ENCODE measurements at places on chromosomes 13 and 19. TPM values are rescaled to one million over a fixed set of nuclear protein-coding genes. Genes with fewer than 3 reads are reported as not detected.

GRCh38 chr19:30898353-30899103 is 450.7 kb downstream of the TSHZ3 start:
- DNase-seq: no peak

The COX7A1 gene
- 1.6 TPM for total RNA-seq

The C19orf73 gene
- 1.2 TPM for total RNA-seq

The FOXA3 gene
- total RNA-seq: not detected

- DNase-seq: no peak
These were observed 270.6 kb downstream of the DNAJC15 start for GRCh38 chr13:43293986-43294385.

DNA sequence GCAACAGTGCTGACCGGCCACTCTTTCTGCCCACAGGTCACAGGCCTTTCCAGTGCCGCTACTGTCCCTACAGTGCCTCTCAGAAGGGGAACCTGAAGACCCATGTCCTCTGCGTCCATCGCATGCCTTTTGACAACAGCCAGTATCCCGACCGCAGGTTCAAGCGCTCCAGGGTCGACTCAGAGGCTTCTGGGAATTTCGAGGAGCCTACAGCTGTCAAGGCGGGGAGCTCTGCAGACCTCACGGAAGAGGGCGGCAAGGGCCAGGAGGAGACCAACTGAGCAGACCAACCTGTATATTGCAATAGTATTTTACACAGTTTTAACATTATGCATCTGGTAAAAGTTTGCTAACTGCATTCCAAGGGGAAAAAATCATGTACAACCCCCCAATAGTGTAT is 338.5 kb downstream of the ZNF536 start:
- no peak for DNase-seq

The ATP4A gene
- not detected for total RNA-seq

The AP1M2 gene
- 0.41 TPM for total RNA-seq

- peak; percentile 71 for DNase-seq
These were observed at the start of gene TRPM4 for GRCh38 chr19:49157445-49158224. Gene TRPM4 (plus strand): TSS chr19:49157792. CDS start chr19:49157867, 75 bp downstream.

DNA sequence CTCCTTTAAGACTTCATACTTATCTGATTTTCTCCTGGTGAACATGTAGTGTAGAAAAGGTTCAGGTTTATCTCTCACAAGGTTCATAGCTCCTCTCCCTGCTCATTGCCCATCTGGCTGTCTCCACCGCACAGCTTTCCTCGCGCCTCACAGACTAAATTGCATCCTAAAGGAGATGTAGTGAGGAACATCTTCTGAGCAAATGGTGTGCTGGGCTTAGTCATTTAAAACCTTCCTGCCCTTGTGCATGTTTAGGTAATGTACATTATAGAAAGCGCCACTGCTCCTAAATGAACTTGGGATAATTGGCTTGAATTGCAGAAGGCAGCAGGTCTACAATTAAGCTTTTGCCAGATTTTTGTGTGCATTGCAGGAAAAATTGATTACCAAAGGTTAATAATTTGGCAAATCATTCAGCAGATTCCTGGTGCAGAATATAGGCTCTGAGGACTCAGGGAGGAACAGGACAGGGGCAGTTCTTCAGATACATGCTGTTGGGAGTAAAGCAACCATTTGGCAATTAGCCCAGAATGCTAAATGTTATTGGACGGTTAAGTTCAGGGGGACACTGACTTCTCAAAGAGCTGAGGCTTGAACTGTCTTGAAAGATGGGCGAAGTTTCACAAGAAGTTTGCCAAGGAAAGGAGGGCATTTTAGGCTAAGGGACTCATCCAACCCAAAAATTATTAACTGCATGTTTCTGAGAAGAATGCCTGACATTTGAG is 108.4 kb upstream of the CLDN10 start:
- DNase-seq: no peak

DNA sequence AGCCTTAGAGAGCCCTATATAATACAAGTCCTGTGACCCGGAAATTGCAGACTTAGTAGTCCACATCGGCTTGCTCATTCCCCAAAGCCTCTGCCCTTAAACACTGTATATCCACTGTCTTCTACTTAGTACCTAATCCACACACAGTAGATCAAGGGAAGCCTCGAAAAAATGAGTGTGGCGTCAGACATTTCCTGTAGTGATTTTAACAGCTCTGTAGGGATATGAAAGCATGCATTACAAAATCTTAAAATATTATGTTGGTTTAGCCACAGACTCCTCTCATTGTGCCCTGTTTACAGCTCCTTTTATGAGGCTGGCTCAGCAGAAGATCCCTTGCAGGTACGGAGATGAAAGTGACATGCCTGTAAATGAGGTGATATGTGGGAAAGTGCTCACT is 416.3 kb downstream of the LIG4 start:
- DNase-seq: no peak

DNA sequence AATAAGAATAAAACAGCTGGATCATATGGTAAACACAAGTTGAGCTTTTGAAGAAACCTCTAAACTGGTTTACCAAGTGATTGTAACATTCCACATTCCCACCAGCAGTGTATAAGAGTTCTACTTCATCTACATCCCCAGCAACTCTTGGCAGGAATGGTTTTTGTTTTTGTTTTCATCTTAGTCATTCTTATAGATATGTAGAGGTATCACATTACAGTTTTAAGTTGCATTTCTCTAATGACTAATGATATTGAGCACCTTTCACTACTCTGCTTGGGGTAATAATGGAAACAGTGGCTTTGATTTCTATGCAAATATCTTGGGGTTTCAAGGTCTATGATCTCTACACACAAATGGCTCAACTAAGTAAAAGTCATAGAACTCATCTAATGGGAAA is 614.5 kb downstream of the TBC1D4 start:
- no peak for DNase-seq

GRCh38 chr19:32901504-32902161 is 32.1 kb upstream of the SLC7A9 start:
- DNase-seq: no peak

- no peak for DNase-seq
These were observed 1.7 kb downstream of the SLC7A1 start for GRCh38 chr13:29593605-29594297.

GRCh38 chr19:4101496-4101770 is 22.5 kb downstream of the MAP2K2 start:
- DNase-seq: no peak

DNA sequence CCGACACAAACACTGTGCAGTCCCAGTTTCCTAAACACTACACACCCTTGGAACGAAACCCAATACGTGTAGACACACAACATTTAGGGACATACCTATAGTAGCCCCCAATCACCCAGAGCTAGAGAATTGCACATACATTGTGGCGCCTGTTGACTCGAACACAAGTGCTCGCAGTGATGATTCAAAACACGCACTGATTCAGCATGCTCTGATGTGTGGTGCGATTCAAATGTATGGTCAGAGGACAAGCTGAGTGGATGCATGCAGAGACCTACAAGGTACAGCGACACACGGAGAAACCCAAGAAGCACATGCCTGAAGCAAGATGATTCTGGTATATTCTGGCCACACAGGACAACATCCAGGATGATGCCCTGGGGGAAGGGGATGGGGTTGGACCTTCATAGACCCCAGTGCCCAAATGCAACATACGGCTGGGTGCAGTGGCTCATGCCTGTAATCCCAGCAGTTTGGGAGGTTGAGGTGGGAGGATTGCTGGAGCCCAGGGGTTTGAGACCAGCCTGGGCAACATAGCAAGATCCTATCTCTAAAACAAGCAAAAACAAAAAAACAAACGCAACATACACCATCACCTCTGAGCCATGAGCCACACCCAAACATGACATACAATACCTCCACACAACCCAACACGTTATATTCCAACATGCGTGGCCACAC is 997 bp upstream of the KCNN4 start:
- DNase-seq: no peak

The CACNG8 gene
- 4.1 TPM for total RNA-seq

DNA sequence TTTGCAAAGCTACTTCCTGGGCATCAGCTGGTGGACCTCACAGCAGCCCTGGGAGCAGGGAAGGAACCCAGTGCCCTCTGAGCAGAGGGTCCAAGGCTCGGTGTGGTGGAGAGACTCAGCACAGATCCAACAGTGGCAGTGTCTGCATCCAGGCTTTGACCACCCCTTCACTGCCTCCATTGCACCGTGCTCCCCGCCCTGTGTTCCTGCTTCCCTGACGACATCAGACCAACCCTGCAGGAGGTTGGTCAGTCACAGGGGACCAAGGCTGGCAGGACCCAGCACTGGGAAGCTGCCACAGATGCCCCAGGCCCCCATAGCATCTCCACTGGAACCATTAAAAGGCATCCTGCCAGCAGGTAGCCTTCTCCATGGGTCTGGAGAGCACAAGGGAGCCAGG is 7.8 kb upstream of the VSTM2B start:
- DNase-seq: no peak

GRCh38 chr13:35957241-35957731 is 173.9 kb downstream of the DCLK1 start:
- DNase-seq: no peak

DNA sequence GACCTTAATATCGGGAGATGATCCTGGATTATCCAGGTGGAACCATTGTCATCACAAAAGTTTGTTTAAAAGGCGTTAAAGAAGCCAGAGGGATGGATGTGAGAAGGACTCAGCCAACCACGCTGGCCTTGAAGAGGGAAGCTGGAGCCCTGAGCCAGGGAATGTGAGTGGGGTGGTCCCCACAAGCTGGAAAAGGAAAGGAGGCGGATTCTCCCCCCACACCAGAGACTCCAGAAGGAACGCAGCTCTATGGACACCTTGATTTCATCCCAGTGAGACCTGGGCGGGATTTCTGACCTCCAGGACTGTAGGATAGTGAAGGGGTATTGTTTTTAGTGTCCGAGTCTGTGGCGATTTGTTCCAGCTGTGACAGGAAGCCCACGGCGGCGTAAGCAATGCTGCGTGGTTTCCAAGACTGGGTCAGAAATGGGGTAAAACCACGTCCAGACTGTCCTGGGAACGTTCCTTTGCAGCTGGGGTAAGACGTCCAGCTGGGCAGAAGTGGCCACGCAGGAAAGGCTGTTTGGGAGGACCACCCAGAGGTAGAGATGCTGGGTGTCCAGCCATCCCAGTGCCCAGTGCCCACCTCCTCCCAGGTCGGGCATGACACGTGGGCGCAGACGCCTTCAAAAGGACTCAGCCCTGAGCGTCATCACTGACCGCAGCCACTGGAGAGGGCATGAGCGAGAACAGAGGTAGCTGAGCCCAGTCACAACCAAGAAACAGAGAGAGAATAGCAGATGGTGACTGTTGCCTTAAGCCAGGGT is 125.4 kb upstream of the USP29 start:
- no peak for DNase-seq

- no peak for DNase-seq
These were observed 15.2 kb downstream of the DCUN1D2 start for GRCh38 chr13:113475280-113475679.

- no peak for DNase-seq
These were observed 144.2 kb downstream of the SPRY2 start for GRCh38 chr13:80196756-80197155.

- peak; percentile 11 for DNase-seq
These were observed 9.0 kb downstream of the ATP13A1 start for GRCh38 chr19:19654441-19654840.

All from frontal cortex (tissue), 4 donors.